ENCODE measurements at places on chromosomes 4 and X. TPM values are rescaled to one million over a fixed set of nuclear protein-coding genes. Genes with fewer than 3 reads are reported as not detected.

The SYTL5 gene
- 0.78 TPM for total RNA-seq

The FAM236B gene
- total RNA-seq = not detected

The CXCL5 gene
- not detected for total RNA-seq

The UCP1 gene
- not detected for total RNA-seq

The ARHGAP4 gene
- 33.0 TPM for total RNA-seq

The P2RY10 gene
- 0.22 TPM for total RNA-seq

The TMEM31 gene
- not detected for total RNA-seq

The STARD8 gene
- total RNA-seq = 30.8 TPM

The CFP gene
- total RNA-seq = 15.6 TPM

The SERPINA7 gene
- not detected for total RNA-seq

The CFAP99 gene
- not detected for total RNA-seq

The GAGE13 gene
- total RNA-seq = not detected

The CD40LG gene
- 0.20 TPM for total RNA-seq

The ABLIM2 gene
- total RNA-seq = 31.9 TPM

The ERAS gene
- total RNA-seq = not detected

Data from tibial nerve (tissue), 4 donors.